ENCODE measurements at places on chromosomes 4 and X.

DNA sequence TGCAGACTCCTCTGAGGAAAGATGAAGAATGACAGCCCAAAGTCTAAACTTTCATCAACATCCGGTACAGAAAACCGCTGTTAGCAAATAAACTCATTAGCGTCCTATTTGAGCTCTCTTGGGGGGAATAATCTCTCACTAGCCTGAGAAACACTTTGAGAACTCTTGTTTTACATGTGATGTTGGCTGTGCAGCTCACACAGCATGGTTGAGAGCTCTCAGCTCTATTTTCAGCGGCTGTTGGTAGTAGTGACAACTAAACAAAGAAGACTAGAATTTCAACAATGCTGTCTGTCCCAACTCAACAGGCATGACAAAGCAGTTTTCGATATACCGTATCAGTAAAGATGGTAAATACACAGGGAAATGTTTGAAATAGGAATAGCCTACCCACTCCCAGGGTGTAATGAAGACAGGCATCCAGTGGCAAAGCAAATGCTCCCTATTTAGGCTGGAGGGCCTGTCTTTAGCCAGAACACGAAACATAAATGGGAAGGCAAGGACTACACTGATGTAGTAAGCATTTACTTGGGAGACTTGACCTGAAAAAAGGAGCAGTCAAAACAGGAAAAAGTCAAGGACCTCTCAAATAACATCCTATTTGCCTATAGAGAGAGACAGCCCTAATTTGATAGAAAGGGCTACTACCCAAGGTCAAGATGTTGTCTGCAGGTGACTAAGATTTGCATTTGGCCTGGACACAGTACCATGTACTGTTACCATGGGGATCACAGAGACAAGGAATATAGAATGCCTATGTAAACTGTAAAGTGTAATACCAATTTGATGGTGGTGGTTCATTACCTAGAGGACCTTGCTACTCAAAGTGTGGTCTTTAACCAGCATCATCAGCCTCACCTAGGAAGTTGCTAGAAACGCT is 60.4 kb downstream of the PPEF2 start:
- no peak for DNase-seq

- no peak for DNase-seq
Observed at GRCh38 chr4:24172406-24172805, 282.6 kb upstream of the PPARGC1A start.

DNA sequence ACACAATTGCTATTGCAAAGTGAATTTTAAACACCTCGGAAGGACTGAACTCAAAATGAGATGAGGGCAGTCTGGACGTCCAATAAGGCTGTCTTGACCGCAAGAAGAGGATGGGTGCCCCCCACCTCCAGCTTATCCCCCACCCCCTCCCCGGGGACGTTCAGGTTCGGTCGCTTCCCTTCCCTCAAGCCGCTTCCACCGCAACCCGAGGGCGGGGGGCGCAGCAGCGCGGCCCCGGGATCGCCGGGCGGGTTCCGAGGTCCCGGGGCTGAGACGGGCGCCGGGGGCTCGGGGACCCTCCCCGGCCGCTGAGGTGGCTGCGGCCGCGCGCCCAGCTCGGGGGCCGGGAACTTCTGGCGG is 480 bp downstream of the USP46 start:
- no peak for DNase-seq

DNA sequence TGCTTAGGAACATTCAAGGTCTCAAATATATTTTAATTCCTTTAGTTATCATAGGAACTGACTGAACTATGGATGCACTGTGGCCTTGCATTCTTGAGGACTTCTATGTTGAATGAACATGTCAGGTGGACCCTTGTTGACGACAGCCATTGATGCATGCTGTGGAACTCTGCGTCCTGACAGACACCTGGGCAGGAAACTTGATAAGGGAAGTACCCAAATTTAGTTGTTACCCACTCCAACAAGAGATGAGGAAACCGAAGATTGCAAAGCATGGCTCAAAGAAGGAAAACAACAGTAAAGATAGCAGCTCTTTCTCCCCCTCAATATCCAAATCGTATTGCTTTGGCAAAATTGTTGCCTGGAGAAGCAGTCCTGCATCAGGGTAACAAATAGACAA is 540.0 kb upstream of the NR3C2 start:
- no peak for DNase-seq

- DNase-seq, result peak; percentile 76
Observed at GRCh38 chr4:94758141-94758699, 465 bp downstream of the BMPR1B start.

GRCh38 chr4:105088110-105088879 is 58.4 kb upstream of the TET2 start:
- no peak for DNase-seq

DNA sequence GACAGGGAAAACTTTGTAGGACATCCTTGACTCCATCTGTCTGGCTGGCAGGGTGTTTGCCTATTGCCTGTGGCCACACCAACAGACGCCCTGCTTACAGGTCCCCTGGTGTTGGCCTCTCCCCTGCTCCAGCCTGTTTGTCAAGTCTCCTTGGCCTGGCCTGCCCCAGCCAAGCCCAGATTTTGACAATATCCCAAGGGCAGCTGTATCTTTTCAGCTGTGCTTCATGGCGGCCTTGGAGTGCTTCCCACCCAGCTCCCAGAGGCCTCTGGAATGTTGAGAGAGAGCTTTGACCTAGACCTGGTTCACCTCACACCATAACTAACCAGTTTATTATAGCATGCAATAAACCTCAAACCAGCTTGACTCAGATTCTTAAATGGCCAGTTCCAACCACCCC is 204.0 kb upstream of the NHS start:
- no peak for DNase-seq

DNA sequence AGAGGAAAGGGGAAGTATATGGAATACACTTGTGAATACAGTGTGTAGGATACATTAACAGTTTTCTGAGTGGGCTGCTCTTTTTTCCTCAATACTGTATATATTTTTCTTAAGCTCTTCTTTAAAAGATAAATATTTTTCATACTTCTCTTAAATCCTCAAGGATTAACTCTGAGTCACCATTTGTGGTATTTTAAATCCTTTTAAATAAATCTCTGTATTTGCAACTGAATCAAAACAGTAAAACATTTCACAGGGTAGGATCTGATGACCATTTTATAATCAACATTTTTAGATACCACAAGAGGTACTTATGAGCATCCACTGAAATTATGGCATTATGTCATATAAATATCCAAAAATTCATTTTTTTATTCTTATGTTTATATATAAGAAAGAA is 87.6 kb downstream of the GAB1 start:
- no peak for DNase-seq

DNA sequence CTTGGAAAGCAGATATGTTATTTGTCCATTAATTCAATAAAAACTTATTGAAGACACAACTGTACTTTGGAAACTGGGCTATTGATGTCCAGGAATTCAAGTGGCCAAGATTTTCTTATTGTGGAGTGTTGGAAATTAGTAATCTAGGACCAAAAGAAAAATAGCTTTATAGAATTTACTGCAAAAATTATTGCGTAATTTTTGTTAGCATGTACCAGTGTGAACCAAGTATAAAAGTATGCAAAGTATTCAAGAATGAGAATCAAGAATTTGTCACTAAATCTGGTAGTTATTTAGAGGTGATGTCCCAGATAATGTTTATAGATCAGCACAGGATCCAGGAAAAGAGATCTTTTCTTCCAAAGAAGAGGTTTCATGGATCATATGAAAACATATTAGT is 468.9 kb upstream of the CTSO start:
- DNase-seq, result no peak

- peak; percentile 93 for DNase-seq
Observed at GRCh38 chrX:132488819-132489577, at the start of gene MBNL3. Gene MBNL3 (minus strand): TSS chrX:132489038. CDS start chrX:132439611, 49,427 bp downstream.

- DNase-seq, result no peak
Observed at GRCh38 chrX:118182681-118183080, 66.1 kb upstream of the KLHL13 start.

GRCh38 chr4:17155486-17155885 is 257.0 kb upstream of the LDB2 start:
- no peak for DNase-seq

GRCh38 chr4:16573739-16574138 is 324.7 kb downstream of the LDB2 start:
- DNase-seq, result no peak

GRCh38 chr4:183985786-183986185 is 80.7 kb downstream of the STOX2 start:
- no peak for DNase-seq

- DNase-seq, result no peak
Observed at GRCh38 chr4:105386012-105386411, 87.8 kb downstream of the PPA2 start.

- no peak for DNase-seq
Observed at GRCh38 chr4:78870056-78870455, 69.2 kb downstream of the PAQR3 start.

DNA sequence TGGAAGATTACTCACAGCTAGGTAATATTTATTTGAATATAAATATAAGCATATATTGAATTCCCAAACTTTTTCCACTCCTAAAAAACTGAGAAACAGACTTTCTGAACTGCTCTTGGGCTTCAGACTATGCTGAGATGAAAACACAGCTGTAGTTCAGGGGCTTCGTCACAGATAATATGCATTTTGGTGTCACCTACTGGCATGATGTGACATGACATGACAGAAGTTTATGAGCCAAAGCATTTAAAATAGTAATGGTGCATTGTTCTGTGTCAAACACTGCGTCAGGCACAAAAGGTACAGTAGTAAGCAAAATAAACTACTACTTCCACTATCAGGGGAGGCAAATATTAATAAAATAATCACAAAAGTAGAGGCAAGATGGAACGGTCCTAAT is 171.3 kb downstream of the BTC start:
- DNase-seq, result no peak

DNA sequence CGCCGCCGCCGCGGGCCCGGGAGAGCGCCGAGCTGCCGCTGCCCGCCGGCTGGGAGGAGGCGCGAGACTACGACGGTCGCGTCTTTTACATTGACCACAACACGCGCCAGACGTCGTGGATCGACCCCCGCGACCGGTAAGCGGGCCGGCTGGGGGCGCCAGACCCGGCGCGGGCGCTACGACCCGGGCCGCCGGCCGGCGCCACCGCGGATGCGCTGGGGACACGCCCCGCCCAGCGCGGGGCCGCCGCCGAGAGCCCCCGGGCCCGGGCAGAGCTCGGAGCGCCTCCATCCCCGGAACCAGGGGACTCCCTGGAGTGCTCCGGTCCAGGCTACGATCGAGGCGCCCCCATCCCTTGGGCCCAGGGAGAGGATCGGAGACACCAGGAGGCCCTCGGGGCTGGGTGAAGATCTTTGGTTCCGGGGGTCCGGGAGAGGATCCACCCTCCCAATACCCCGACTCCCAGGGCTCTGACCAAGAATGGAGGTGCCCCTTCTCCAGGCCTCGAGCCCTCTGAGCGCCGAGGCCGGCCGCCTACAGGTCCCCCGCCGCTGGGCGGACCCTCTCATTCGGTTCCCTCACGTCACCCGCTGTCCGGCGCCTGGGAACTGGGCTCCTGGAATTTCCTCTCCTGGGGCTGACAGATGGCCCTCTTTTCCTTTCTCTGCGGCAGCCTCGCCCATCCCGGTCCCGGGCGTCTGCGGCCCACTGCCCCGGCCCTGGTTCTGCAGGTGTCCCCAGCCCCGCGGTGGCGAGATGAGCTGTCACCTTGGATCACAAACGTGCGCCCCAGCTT is 48.8 kb downstream of the CLDN34 start:
- peak; percentile 85 for DNase-seq

DNA sequence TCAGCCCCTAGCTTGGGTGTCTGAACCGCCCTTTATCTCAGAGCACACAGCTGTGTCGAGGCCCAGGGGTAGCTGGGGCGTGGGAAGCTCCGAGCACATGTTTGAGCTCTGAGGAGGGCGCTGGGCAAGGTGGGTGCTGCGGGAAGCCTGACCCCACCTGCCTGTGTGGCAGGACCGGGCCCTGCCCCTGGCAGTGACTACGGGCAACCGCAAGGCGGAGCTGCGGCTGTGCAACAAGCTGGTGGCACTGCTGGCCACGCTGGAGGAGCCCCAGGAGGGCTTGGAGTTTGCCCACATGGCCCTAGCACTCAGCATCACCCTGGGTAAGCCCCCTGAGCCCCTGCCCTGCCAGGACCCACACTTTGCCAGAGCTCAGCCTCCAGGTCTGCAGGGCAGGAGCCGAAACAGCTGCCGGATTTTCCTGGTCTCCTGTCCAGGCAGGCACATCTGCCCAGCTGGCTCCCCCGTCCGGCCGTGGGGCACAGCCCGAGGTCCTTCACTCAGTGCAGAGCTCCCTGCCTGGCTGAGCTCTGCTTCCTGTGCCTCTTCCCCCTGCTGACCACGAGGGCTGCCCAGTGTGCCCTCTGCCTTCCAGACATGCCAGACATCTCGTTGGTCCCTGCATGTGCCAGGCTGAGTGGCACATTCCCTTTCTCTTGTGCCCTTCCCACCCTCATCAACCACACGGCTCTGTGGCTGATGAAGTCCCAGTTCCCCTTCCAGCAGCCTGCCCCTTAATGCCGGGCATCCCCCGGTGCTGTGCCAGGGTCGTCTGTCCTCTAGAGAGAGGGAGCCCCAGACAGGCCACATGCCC is 33.2 kb upstream of the HTRA3 start:
- DNase-seq, result no peak

DNA sequence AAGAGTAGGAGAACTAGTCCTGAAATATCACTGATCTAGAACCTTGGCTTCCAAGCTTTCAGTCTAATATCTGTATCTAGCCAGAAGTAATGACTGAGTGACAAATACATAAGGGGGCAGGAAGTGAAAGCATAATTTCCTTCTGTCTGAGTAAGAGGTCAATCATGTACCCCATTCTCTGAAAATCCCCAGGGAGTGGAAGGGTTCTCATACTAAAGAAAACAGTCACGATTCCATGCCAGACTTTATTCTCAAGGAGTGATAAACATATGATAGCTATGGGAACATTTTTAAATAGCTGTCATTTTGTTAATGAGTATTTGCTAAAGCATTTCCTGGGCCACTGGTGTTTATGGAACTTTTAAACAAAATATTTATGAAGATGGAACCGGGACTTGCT is 308.5 kb downstream of the ARHGAP24 start:
- no peak for DNase-seq

- peak; percentile 84 for DNase-seq
Observed at GRCh38 chrX:16695079-16695676, 17.3 kb downstream of the CTPS2 start.

- DNase-seq, result no peak
Observed at GRCh38 chr4:78953769-78954666, 14.8 kb upstream of the PAQR3 start.

DNA sequence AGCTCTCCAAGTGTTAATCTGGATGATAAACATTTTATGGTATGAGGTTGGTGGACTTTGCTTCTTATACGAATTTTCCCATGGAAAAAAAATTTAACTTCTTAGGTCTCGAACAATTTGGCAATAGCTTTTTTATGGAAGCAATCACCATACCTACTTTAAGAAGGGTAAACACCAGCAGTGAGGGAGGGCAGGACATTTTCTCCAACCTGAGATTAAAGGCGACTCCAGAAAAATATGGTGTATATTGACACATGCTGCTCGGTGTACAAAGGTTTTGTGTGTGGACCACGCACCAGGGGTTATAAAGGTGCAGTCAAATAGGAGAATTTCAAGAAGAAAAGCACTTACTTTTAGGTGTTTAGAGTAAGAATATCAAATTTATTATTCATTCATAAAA is 34.2 kb upstream of the SULT1E1 start:
- no peak for DNase-seq

- DNase-seq, result no peak
Observed at GRCh38 chrX:140766024-140766611, 56.6 kb downstream of the LINC00632 start.

- DNase-seq, result no peak
Observed at GRCh38 chr4:42761804-42762203, 104.9 kb upstream of the ATP8A1 start.

GRCh38 chr4:44872246-44872645 is 145.9 kb upstream of the GNPDA2 start:
- DNase-seq, result no peak

- no peak for DNase-seq
Observed at GRCh38 chr4:104989371-104989770, 157.3 kb upstream of the TET2 start.

GRCh38 chr4:126591583-126591982 is 1041.2 kb upstream of the INTU start:
- DNase-seq, result no peak

All from spleen (tissue), 13 donors.